ENCODE measurements at places on chromosomes 12 and 14.

GRCh38 chr12:93946542-93947150, 201.7 kb upstream of the PLXNC1 start:
- no peak for DNase-seq

DNA sequence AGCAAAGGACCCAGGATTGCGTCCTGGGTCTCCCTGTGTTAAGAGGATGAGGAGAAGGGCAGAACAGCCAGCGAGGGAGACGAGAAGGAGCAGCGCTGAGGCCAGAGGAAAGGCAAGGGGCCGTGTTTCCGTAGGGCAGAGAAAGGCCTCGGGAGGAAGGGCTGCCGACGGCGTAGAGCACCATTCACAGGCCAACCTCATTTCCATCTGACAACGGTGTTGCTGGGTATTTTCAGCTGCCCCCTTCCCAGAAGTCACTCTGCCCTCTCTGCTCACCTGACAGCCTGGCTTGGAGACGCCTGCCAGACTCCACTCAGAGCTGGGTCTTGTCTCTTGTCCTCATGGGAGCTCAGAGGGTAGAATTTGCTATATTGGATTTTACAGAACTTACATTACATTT, 51.4 kb downstream of the GPR68 start:
- DNase-seq: no peak

DNA sequence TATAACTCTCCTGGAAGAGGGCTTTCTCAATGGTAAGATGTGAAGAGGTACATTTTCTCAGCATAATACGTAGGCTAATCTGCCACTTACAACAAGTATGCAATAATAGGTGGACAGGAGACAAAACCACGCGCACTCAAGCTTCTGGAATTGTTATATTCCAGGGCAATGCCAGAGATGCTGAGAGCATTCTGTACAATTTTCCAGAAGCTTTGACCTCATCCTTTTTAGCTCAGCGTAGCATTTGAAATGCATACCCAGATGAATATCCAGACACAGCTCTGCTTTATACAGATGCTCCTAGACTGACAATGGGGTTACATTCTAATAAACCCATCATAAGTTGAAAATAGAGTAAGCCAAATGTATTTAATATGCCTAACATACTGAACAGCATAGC, 1492.4 kb upstream of the FLRT2 start:
- no peak for DNase-seq

GRCh38 chr12:15151161-15152091, 69.8 kb downstream of the RERG start:
- DNase-seq: no peak

DNA sequence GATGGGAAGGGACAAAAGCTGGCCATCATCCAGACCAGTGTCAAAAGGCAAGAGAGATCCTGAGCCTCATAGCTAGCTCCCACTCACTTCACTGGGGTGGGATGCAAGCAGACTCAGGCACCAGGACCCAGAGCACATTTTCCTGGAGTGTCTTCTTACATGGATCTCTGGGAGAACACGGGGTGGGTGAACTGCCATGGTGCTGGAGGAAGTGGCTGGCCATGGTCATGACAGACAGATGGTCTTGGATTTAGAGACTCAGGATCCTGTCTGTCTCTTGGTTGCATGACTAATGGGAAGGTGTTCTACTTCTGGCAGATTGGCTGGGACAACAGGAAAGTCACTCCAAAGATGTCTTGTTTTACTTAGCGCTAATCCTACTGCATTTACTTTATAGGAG, 311.5 kb downstream of the ATP23 start:
- DNase-seq: no peak

DNA sequence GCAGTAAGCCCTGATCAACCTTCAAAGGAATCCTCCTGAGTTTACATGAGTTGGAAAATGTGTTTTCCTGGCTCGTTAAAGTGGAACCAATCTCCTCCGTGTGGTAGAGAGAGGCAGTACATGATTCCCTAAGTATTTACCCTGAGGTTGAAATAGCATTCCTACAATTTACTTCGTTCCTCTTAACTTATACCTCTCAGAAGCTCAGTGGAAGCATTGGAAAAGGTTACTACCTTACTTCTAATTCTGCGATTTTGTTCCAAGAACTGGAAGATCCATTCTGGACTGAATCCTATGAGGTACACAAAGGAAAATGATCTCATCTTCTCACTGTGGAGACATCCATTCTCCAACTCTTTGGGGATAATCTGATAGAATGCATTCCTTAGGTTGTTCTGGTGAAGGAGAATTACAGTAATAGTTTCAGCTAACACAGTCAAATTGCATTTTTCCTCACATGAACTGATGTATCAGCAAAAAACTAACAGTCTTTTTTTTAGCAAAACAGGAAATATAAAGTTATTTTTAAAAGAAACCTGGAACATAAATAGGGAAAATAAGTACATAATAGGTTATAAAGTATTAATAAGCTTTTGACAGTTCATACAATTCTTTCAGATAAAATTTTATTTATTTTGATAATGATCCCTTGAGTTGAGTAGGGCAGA, 475.6 kb downstream of the PDZRN4 start:
- no peak for DNase-seq

DNA sequence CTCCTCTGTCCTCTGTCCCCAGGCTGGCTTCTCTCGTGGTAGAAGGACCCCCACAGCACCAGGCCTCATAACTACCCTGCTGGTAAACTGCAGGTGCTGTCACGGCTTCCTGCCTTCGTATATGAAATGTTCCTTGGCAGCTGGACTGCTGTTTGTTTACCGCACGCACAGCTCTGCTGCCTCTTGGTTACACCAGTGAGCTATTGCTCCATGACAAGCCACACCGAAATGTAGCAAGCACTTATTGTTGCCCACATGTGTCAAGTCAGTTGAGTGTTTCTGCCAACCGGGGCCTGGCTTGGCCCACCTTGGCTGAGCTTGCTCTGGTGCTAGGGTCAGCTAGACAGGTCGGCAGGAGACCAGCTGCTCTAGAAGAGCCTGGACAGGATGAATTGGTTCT, 21.7 kb upstream of the TCL1B start:
- DNase-seq: no peak

GRCh38 chr14:90743425-90743824, 72.8 kb downstream of the TTC7B start:
- no peak for DNase-seq

DNA sequence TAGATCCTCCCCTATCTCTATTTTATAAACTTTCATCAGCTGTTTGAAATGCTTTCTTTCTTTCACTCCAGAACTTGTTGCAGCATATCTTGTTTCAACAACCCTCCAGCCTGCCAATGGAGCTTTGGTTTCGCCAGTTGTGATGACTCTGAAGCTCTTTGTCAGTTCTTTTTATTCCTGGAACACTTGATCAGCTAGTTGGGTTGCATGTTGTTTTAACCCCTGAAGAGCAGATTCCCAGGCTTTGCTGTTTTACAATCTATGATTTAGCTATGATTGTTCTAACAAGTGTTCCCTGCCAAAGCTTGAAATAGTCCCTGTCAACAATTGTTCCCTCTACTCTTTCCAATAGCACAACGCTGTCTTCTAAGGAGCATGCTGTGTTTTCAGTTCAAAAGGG, 50.6 kb upstream of the FUT8 start:
- no peak for DNase-seq

DNA sequence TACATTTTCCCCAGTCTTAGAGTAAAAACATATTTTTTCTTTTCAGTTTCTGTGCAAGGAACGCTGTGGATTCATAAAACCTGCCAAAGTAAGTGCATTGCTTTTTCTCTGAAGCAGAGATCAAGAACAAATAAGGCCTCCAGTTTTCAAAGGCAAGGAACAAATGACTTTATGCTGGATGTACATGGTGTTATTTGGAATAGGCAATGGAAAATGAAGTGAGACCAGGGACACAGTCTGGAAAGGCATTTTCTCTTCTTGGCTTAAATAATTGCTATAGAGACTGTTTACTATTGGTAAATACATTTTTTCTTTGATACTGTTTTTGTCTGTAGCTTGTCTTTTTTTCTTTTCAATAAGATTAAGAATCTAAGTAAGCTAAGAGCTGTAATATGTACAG, 725.9 kb upstream of the MDGA2 start:
- DNase-seq: no peak

DNA sequence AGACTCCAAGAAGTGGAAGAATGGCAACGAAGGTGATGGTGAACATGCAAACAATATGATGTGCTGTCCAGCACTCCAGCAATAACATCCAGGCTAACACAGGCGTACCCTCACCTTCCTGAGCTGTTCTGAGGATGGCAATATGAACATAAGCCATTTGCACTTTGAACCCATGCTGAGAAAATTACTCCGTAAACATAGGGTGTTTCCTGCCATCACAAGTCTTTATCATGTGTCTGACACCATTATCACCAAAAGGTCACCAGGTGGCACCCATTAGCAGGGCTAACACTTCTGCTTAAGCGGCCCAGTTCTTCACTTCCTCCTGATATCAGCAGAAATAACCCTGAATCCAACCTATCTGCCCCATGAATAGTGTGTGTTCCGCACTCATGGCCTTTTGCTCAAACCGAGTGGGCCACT, 482.8 kb downstream of the MED13L start:
- DNase-seq: no peak

GRCh38 chr14:77206261-77206824, 24.7 kb downstream of the TMEM63C start:
- no peak for DNase-seq

DNA sequence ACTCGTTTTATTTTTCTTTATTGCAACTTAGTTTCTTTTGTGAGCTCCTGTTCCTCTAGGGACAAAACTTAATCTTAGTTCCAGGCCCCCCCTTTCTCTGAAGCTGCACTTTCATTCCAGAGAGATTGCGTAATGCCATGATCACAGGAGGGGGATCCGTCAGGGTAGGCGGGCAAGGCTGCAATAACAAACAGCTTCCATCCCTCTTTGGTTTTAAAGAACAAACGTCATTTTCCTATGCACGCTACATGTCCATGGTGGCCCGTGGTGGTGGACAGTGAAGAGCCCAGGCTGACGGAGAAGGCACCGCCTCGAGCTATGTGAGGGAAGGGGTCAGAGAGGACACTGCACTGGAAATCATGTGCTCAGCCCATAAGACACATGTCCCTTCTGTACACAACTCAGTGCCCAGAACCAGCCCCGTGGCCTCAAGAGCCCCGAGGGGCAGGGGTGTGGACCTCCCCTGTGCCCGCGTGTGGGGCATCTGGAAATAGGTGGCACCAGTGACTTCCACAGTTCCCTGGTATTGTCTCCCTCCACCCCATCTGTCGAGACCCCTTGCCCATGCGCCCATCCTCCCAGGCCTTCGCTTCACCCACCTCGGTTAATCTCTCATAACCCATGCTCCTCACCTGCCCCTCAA, 161.4 kb downstream of the ADGRD1 start:
- DNase-seq: no peak

DNA sequence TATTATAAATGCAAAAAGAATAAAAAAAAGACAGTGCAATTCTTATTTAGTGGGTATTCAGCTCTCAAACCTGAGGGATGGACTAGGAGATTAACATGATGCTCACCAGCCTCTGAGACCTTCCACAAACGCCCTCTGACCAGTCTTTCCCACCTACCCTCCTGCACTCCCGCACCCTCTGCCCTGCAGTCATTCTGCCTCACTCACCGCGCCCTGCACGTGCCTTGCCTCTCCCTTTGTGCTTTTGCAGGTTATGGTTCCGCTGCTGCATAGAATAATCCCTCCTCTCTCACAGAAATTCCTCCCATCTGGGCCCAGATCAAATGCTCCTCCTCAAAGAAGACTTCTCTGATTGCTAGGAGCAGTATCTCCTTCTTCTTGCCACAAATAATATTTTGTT, 28.5 kb upstream of the TMCC3 start:
- no peak for DNase-seq

DNA sequence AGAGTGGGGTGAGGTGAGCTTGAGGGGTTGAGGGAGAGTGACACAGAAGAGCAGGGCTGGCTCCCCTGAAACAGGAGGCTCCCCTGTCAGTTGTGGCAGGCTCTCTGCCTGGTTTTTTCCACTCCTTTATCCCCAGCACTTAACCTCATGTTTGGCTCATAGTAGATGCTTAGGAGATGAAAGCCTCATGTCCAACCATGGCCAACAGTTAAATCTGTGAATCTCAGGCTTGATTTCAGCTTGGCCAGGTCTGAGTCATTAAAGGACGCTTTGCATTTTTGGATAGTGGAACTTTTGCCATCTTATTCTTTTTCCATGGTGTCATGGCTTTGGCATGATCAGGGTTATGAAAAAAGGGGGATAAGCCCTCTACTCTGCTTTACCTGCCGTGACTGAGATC, 117.2 kb downstream of the CACNA1C start:
- no peak for DNase-seq

GRCh38 chr12:114992443-114992842, 308.5 kb upstream of the TBX3 start:
- no peak for DNase-seq

GRCh38 chr12:51921017-51921725, 13.9 kb downstream of the ACVRL1 start:
- DNase-seq: no peak

- DNase-seq: no peak
These were observed 119.1 kb downstream of the ITPR2 start for GRCh38 chr12:26713885-26714383.

GRCh38 chr12:105865886-105866285, 272.9 kb downstream of the NUAK1 start:
- no peak for DNase-seq

DNA sequence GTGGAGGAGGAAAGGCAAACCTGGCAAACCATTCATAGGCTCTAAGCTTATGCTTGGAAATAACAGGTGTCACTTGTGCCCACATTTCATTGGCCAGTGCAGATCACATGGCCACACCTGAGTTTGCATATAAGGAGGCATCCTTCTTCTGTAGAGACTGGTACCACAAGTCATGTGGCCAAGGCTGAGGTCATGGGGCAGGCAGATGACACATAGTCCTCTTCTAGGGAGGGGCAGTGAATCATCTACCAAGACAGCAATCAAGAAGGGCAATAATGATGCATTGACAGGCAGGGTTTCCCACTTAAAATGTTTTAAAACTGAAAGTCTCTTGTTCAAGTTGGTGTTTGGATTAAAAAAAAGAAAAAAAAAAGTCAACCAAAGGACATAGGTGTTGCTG, 77.3 kb downstream of the DAAM1 start:
- no peak for DNase-seq

GRCh38 chr12:13002301-13003097, 2.4 kb upstream of the HEBP1 start:
- DNase-seq: no peak

DNA sequence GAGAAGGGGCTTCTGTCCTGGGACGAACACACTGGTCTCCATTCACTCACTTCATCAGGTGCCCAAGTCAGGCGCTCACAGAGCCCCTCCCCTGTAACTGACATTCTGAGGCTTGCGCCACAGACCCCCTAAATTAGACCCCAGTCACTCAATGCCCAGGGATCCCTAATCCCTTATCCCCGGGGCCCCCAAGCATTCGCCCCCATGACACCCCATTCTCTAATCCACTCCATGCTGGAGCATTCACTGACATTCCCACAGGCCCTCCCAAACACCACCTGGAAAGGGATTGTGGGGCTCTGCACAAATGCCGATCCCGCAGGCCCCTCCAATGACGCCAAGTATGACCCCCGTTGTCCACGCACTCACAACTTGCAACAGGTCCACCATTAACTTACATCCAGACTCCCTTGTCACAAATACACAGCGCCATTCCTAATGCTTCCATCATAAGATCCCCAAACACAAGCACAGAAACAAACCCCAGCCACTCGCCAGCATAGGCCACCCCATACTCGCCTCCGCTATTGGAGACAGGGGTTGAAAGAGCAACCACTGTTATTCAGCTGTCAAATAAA, 1.5 kb downstream of the ZNF605 start:
- no peak for DNase-seq

Measured in SW 1271 (cell line).